ENCODE measurements at places on chromosomes 4 and X.

- no peak for DNase-seq
Observed at GRCh38 chr4:137421796-137422195, 110.5 kb downstream of the PCDH18 start.

GRCh38 chrX:144801786-144802185 lies 445.5 kb upstream of the SPANXN1 start:
- no peak for DNase-seq

DNA sequence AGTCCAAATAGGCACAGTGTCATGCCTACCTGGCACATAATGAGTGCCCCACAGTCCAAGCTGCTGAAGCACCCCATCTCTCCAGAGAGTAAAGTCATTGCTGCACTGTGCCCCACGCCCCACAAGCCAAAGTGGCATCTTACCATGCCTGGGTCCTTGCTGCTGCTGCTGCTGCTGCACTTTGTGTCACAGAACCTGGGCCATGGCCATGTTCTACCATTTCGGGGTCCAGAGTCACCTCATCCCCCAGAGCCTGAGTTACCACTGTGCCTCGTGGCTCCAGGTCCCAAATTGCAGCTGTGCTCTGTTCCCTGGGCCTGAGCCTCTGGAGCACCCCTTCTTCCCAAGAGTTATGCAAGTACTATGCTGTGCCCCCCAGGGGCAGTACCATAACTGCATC lies 40.5 kb downstream of the SLC10A7 start:
- no peak for DNase-seq

- no peak for DNase-seq
Observed at GRCh38 chr4:103307453-103308247, 109.5 kb upstream of the CENPE start.

- DNase-seq, result no peak
Observed at GRCh38 chr4:84238247-84239090, 260.6 kb downstream of the NKX6-1 start.

DNA sequence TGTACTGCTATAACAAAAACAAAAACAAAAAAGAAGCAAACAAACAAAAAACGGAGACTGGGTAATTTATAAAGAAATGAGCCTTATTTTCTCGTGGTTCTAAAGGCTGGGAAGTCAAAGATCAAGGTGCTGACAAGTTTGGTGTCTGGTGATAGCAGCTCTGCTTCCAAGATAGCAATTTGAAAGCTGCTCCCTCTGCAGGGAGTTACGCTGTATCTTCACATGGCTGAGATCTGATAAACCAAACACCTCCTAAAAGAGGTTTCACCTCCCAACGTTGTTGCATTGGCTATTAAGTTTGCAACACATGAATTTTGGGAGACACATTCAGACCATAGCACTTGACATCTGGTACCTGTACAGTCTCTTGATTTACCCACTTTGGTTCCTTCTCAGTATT lies 854.2 kb downstream of the CENPC start:
- no peak for DNase-seq

- DNase-seq, result no peak
Observed at GRCh38 chrX:40513012-40513411, 67.8 kb upstream of the ATP6AP2 start.

GRCh38 chr4:55143858-55144257 lies 18.5 kb upstream of the KDR start:
- no peak for DNase-seq

GRCh38 chr4:2688281-2688680 lies 67.9 kb downstream of the TNIP2 start:
- no peak for DNase-seq

GRCh38 chr4:67327245-67328017 lies 217.9 kb downstream of the CENPC start:
- peak; percentile 48 for DNase-seq

- DNase-seq, result no peak
Observed at GRCh38 chr4:17667653-17668201, 53.3 kb downstream of the MED28 start.

- DNase-seq, result no peak
Observed at GRCh38 chr4:81828991-81829390, 357.3 kb upstream of the RASGEF1B start.

DNA sequence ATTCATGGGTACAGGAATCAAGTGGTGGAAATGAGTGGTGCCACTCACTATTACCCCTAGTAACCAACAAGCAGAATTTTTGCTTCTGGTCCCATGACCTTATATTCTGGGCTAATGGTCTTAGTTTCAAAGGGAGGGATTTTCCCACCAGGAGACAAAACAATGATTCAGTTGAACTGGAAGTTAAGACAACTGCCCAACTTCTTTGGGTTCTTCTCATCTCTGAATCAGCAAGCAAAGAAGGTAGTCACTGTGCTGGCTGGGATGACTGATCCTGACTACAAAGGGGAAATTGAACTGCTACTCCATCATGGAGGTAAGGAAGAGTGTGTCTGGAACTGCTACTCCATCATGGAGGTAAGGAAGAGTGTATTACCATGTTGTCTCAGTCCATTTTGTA lies 87.2 kb downstream of the IL13RA2 start:
- DNase-seq, result no peak

- DNase-seq, result no peak
Observed at GRCh38 chr4:106695501-106696262, 327.1 kb upstream of the GIMD1 start.

DNA sequence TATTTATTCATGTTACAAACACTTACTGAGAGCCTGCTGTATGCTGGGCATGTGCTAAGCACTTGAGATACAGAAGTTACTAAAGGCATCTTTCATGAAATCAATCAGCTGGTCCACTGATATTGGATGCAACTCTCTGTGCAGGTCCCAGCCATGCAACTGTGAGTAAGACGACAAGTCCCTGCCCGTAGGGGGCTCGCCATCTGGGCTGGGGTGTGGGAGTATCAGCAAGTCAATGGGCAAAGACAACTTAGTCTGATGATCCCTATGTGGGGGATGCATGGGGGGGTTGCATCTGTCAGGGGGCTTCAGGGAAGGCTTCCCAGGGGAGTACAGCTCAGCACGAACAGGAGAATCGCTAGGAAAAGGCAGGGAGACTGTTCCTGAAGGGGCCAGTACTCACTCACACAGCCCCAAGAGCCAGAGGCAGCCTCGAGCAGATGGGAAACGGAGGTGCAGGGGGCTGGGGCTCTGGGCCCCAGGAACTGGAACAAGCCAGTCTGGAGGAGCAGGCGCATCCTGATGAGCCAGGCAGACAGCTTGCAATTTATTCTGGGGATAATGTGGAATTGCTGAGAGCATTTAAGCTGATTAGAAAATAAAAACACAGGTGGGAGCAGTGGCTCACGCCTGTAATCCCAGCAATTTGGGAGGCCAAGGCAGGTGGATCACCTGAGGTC lies 40.2 kb downstream of the CRMP1 start:
- no peak for DNase-seq

DNA sequence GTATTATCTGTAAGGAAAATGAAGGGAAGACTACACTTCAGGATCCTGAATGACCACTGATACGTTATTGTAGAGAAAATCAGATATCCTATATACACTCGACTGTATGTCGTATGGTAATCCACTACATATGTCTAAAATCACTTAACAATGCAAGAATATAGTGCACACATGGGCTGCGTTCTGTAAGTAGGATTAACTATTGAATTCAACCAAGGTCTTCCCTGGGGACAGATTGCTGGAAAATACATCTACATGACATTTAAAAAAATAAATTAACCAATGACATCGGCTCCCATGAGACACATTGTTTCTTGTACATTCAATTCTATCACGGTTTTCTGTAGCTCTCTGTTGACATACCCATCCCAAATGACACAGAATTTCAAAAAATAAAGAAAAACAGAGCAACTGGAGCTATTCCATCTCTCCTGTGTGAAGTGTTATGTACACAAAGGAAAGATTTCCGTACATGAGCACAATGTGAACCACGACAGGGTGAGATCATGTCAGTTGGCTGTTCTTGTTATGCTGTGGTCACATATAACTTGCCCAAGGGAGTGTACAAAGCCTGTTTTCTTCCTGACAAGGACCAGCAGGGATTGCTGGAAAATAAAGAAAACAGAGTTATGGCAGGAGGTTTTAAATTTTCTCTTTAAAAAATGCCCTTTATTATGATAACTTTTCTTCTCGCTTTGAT lies 6.1 kb downstream of the ENOX2 start:
- no peak for DNase-seq

DNA sequence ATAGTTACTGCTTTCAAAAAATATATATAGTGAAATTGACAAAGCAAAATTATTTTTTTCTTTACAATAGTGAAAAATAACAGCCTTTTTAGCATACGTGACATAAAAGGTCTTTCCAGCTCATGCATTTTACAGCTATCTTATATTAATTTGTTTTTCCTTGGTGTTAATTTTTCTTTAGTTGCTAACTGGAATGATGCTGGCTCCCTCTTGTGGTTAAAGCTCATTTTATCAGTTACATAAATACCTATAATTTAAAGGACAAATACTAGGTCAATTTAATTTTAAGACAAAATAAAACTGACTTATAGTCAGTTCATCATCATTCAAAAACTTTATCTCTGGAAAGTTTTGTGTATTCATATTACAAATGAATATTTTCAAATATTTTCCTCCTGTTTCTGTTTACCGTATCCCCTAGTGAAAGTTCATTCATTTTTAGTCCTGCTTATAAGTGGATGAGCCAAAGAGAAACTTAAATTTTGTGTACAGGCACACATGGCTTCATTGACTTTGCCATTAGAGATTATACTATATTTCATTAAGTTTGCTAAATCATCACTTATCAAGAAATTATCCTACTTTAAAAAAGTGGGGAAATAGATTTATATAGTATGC lies 9.9 kb upstream of the ANAPC4 start:
- DNase-seq, result no peak

GRCh38 chr4:43146198-43146597 lies 253.7 kb downstream of the GRXCR1 start:
- no peak for DNase-seq

- no peak for DNase-seq
Observed at GRCh38 chr4:149311076-149311475, 504.6 kb downstream of the IQCM start.

DNA sequence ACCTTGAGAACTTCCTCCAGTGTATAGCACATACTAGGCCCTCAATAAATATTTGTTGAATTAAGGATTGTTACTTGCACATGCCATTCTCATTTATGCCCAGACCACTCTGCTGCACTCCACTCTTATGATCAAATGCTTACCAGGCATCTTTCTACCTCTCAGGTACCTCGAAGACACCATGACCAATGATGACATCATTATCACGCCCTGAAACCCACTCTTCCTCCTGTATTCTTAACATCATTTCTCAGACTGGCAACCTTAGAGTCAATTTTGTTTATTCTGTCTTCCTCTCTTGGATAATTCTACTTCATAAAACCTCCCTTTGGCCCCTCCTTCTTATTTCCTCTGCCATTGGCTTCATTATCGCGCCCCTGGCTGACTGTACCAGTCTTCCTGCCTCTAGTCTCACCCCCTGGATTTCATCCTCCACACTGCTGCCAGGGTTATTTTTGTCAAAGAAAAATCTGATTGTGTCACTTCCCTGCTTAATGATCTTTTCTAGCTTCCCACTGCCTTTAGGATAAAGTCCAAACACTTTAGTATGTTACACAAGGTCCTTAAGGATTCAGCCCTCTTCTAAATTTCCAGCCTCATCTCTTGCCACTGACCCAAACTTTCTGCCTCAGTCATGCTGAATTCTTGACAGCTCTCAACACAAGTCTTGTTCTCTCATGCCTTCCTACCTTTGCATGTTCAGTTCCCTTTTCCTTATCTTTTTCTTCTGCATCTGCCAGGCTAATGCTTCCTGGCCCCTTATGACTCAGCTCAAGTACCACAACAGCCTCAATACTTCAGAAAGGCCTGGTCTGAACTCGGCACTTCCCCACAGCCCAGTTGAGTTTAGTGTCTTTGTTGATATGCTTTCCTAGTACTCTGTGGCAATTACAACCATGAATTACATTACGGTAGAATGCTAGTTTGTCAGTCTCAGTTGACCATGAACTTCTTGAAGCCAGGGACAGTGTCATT lies 45.8 kb downstream of the HDAC8 start:
- no peak for DNase-seq

GRCh38 chr4:76200771-76201231 lies 12.8 kb downstream of the SCARB2 start:
- DNase-seq, result peak; percentile 26

DNA sequence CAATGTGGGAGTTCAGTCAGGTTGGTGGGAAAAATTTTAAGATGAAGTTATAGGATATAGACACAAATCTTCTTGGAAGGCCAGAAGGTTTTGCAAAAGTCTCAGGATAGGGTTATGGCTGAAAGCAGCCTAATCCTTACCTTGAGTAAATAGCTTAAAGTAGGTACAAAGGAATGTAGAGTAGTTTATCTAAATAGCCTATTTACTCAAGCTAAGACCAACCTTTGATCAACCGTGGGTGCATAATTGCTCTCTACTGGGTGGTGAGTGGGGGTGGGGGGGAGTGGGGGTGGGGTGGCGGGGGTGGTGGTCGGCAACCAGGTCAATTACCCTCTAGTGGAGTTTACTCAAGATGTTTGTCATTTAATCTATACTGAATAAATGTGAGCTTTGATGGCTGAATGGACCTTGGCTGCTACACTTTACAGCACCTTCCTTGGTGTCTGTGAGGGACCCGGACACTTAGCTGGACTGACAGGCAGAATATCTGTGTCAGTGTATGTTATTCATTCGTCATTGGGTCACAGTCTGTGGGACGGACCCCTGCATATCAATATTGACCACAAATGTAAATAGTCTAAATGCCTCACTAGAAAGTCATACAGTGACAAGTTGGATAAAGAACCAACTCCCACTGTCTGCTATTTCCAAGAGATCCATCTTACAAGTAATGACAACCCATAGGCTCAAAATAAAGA lies 545.7 kb upstream of the PABPC4L start:
- DNase-seq, result no peak

GRCh38 chr4:183455431-183456195 lies 11.2 kb downstream of the CDKN2AIP start:
- DNase-seq, result no peak

- no peak for DNase-seq
Observed at GRCh38 chr4:137922721-137923120, 319.4 kb downstream of the SLC7A11 start.

DNA sequence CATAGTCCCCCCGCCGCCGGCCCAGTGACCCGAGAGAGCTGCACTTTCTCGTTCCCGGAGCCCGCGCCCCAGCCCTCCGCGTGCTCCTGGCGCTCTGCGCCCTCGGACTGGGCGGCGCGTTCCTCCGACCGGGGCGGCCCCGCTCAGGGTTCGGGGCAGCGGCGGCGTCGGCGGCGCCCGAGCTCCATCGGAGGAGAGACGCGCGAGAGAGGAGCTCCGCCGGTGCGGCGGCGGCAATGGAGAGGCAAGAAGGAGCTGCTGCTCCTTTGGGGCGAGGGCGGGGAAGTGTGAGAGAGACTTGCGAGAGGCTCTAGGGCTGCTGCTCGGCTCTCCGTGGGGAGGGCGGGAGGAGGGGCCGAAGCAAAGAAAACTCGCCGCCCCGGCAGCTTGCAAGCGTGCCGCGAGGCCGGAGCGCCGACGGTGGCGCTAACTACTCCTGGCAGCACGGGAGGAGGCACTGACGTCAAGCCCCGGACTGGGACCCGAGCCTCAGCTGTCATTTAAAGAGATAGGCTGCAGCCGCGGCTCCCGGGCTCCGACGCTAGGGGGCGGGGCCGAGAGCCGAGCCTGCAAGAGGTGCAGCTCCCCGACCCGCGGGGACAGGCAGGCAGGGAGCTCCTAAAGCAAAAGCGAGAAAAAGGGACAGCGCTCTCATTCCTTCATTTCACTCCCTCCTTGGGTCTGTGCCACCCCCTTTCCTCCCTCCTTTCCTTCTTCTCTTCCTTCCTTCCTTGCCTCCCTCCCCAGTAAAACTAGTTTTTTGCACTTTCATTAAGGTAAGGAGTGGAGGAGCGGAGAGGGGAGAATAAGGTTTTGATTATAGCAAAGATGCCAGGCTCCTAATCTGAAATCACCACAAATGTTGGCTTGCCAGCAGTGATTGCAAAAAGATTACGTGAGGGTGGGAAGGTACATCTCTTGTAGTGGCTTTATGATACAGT lies at the start of gene KCTD8:
Gene KCTD8, minus strand, starts transcription at position 289 of the 941 bp plus-strand sequence.
- DNase-seq, result peak; percentile 75
